ENCODE measurements at places on chromosomes 2 and 18.

DNA sequence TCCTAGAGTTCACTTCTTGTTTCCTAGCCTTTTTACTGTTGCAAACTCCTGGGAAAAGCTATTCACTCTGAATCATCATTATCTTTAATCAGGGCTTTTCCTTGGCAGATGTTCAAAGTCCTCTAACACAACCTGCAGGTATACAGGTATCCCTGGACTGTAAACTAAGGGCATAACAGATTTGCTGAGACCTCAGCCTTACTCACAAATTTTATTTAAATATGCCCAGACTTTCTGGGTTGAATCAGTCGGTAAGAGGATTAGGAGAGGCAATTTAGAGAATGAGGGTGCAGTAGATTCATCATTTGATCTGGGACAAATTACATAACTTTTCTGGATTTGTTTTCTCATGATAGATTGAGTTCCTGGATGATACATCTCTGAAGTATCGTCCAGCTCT lies 217.8 kb upstream of the STON1 start:
- no peak for DNase-seq

DNA sequence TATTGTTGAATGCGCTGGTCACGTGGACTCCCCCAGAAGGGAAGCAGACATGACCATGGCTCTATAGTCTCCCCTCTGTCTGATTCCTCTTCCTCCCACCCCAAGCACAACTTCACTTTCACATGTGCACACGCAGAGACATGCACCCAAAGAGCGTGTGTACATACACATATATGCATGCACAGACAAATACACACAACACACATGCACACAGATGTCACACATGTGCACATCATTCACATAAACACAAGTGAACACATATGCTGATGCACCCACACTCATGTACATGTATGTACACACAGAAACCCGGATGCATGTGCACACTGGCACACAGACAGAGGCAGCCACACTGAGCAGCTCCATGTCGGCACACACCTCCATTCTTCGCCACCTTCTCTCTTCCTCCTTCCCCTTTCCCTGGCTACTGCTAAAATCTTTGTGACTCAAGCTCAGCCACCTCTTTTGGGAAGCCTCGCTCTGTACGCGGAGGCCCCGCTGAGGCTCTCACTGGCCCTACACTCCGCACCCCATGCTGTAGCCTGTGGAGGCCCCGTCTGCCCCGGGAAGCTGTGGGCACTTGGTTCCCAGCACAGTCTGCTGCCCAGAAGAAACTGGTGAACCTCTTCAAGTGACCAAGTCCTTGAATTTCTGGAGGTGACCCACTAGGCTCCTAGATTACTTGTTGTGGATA lies 101.6 kb upstream of the TEX51 start:
- DNase-seq = no peak

- DNase-seq = peak; percentile 86
Measured at GRCh38 chr18:3660739-3661515, 211.0 kb downstream of the TGIF1 start.

DNA sequence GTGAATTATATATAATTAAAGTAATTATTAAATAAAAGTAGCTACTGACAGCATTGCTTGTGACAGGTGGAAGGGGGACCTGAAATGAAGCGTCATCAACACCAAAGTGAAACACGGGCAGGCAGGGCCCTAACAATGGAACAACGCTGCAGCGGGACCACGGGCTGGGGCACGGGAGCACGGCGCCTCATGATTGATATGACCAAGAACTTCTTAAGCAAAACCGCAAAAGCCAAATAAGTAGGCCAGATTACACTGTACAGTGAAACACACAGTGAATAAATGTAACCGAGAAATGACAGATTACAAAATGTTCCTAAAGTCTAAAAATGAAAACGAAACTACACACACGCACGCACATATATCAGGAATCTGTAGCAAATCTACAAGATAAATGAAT lies 81.4 kb downstream of the SNTG2 start:
- DNase-seq = no peak

- no peak for DNase-seq
Measured at GRCh38 chr2:143732076-143732475, 602.9 kb downstream of the ARHGAP15 start.

DNA sequence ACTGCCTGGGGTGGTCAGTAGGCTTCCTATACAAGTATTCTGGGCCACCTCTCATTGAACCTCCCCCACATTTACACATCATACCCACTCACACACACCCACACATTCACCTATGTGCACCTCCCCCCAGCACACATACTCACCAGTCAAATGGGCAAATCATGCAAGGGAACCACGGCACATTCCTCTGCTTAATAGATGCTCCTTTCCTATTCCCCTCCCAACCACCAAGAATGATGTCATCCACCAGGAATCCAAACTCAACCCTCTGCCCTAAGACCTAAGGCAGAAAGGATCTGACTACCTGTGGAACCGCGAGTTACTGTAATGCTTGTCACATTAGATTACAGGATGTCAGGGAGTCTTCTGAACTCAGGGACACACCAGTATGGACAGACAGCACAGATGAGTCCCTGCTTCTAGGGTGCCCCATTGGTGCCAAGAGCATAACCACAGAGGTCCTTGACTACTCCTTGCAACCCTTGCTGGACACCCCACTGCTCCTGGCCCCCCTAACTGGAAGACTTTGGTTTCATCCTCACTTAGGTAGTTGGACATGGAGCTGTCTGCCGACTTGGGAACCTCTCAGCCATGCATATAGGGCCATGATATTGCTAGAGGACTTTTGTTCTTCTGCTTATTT lies 21.5 kb upstream of the CAB39 start:
- no peak for DNase-seq

DNA sequence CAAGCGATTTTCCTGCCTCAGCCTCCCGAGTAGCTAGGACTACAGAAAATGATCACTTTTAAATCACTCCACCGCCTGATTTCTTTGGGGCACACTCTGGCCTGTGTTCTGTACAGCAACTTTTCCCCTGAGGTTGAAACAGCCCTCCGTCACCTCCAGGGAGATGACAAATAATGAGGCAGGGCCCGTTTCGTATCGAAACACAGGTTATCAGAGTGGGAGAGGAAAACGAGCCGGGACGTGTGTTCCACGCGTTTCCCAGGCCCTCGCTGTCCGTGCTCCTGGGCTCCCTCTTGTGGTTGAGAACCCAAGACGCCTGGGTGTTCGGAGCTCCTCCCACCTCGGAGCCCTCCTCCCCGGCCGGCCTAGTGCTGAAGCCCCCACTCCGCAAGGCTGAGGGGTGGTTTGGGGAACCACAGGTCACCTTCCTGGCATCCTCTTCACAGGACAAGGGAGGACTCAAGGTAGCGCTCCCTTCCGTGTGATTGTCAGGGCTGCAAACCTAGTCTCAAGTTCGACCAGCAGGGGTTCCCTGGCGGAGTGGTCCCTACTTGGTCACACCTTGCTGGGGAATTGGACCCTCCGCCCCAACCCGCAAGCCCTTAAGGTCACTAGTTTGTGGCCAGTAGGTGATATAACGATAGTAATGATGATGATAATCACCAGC lies 12.8 kb downstream of the ATP6V1B1 start:
- DNase-seq = peak; percentile 83

DNA sequence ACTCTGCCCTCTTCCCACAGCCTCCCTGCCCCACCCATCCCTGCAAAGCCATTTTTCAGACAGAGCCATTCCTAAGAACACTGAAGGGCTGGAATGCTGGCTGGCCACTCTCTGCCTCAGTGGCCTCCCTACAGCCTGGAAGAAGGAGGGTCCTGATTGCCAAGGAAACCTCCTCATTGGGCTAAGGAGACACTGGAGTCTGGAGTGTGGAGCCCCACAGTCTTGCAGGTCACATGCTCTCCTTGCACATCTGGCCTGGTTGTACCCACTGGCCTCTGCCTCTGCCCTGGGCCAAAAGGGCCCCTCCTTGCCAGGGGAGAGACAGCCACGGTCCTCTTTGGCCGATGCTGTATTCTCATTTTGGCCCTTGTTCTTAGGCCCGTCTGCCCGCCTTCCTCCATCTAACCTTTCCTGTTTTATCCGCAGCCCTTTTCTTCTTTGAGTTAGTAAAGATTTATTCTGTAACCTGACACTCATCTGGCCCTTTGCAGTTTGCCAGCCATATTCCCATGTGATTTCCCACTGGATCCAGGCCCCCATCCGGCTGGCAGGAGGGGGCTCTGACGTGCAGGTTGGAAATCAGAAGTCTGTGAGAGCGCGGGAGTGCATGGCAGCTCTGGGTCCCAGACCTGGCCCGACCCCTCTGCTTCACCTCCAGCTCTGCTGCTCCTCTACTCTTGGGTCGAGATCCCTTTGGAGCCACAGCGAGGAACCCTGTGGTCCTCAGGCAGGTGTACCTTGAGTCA lies 11.0 kb upstream of the CATIP start:
- no peak for DNase-seq

- no peak for DNase-seq
Measured at GRCh38 chr2:39989888-39990287, 210.8 kb upstream of the THUMPD2 start.

- no peak for DNase-seq
Measured at GRCh38 chr2:182404092-182404491, 22.7 kb downstream of the PDE1A start.

GRCh38 chr2:67625690-67626475 lies 228.8 kb downstream of the ETAA1 start:
- DNase-seq = no peak

DNA sequence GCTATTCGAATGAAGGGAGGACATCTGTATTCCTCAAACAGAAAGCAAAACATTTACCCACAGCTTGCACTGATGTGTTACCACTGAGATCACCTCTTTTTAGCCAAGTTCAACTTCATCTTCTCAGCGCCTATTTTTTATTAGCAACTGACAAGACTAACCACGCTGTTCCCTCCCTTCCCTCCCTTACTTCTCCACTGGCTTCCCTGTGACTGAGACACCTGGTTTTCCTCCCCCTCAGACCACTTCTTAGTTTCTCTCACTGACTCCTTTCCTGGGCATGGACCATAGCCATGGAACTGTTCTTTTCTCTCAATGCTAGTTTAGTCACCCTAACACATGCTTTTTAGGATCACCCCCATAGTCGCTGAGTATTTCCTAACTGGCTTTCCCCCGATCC lies 3.3 kb downstream of the L3MBTL4 start:
- no peak for DNase-seq

DNA sequence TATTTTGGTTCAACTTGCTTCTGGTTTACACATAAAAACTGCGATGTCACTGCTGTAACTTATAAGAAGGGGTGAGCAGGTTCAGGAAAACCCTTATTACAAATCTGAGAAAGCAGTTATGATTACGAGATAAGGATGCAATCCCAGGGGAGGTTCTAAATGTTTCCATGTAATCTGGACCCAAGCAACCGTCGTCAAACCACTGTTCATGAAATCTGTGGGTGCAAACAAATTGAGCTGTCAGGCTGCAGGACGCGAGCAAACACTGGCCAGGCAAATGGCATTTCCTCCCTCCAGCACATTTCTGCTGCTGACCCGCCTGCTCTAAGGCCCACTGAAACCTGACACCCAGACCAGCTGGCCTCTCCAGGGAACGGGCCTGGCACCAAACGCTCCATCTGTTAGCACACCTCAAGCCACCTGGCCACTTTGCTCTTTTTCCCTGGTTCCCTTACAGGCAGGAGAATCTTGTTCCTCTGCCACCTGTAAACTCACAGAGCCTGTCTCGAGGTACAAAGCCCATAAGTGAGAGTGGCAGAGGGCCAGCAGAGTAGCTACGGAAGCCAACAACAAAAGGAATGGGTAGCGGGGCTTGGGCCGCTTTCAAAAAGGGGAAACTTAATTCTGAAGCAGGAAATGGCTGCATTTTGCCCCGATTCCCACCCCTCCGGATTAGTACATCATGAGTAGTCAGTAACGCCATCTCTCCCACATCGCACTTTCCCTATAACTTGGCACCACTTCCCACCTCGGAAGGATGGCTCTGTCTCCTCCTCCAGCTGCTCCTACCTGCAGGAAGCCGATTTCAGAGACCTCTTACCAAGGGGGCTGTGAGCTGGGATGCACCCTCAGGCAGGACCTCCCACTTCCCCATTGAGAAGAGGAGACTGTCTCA lies 26.5 kb downstream of the CRACDL start:
- peak; percentile 17 for DNase-seq

DNA sequence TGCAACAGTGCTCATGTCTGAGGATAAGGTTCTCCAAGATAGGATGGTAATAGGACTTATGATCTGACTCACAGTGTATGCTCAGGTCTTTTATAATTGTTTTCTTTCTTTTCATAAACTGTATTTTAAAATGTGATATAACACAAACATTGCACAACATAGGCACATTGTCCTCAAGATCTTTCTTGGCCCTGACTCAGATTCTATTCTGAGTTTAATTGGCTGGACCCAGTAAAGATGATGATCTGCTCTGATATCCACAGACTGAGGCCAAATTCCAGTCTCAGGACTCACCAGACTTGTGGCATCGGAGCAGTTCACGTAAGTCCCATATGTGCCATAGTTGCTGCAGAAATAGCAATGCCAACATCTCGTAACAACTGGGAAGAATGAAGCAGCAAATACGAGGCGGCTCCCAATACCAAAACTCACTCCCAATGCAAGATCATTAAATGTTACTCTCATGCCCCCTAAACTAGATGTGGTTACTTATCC lies 448.9 kb upstream of the SLC14A2 start:
- peak; percentile 15 for DNase-seq

DNA sequence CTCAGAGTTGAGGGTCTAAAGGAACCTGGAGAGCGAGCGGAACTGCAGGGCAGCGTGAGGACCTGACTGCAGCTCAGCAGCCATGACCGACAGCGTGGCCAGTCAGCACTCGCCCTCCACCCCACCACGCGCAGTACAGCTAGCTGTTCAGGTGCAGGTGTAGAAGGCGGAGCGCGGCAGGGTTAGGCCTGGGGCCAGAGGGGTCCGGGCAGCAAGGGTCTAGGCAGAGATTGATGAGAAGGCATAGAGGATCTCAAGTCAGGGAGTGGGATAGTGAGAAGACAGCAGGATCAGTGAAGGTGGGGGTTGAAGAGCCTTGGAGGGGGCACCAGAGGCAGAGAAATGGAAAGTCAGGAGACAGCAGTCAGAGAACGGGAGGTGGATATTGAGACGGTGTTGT lies 71.0 kb downstream of the STEAP3 start:
- DNase-seq = no peak

DNA sequence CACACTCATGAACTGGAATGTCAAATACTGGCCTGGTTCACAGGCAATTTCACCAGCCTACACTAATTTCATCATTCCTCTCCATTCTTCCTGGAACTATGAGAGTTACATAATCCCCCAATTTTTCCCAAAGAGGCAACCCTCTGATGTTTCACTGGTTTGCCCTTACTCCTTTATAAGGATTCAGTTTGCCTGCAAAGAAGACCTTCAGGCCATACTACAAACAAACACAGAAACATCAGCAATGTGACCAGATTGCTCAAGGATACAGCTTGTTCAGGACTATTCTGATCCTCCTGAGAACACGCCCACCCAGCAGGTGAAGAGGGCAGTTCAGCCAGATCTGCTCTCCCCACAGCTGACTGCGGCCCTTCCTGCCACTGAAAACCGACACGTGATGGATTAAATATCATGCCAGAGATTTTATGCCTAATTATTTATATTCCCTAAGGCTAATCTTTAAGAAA lies 215.5 kb downstream of the ETAA1 start:
- DNase-seq = no peak

DNA sequence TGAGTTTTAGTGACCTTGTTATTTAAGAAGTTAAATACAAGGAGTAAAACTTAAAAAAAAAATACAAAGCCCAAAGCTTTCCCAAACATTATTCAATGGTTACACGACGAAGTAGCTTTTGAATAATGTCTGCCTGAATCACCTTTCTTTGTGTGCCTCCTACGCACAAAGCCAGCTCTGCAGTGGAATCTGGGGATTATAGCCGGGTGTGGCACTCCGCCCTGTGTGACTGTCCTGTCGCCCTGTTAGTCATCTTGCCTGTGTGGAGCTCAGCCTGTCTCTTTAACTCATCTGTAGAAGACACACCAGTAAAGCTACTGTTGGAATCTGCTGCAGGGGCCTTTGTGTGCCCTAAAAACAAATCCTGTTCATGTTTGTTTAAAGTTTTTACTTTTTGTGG lies 79.4 kb upstream of the TCF7L1 start:
- DNase-seq = peak; percentile 67

All from suppressor macrophage treated with lipopolysaccharide for 4 hours (primary cell).